ENCODE measurements at places on chromosomes 2 and 18.
A peak's percentile ranks its signal among the peaks of the same experiment; 100 is the strongest.

DNA sequence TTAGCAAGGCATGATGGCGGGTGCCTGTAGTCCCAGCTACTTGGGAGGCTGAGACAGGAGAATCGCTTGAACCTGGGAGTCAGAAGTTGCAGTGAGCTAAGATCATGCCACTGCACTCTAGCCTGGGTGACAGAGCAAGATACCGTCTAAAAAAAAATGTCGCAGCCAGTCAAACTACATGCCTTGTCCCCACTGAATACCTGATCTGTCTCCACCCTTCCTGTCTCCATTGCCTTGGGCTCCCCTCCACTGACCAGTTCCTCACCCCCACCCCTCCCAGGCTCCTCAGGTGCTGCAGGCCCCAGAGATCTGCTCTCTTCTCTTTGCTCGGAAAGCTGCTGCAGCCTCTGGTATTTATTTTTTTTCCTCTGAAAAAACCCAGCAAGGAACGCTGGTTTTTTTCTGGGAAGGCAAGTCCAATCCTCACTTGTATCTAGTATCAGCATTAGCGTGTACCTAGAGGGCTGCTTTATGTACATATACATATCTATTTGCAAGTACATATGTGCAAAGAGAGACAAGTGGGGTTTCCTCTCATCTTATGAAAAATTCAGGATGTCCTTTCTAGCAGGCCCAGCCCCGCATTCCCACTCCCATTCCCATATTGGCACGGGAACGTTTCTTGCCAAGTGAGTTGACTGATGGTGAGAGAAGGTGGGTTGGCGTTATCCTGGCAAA, 4.4 kb downstream of the PSD4 start:
- DNase-seq: no peak

- DNase-seq: no peak
Measured at GRCh38 chr2:180442860-180443644, 436.0 kb upstream of the CWC22 start.

GRCh38 chr2:215967590-215968378, 45.6 kb downstream of the MREG start:
- peak; percentile 10 for DNase-seq

GRCh38 chr2:123696799-123697410, 328.2 kb upstream of the CNTNAP5 start:
- no peak for DNase-seq

DNA sequence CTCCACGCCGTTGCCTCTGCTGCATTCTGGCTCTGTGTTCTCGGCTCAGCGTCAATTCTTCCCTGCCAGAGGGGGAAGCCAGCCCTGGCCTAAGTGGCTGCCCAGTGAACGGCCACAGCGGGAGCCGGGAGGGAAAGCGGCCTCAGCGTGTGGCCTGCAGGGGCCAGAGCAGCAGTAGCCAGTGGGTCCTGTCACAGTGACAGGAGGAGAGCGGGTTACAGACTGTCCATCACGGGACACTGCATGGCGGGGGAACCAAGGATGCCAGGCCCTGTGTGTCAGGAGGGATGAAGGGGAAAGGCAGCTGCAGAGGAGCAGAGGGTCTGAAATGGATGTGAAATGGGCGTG, 39.7 kb downstream of the PDIA6 start:
- DNase-seq: no peak

- DNase-seq: no peak
Measured at GRCh38 chr2:80048296-80048695, 256.3 kb downstream of the LRRTM1 start.

DNA sequence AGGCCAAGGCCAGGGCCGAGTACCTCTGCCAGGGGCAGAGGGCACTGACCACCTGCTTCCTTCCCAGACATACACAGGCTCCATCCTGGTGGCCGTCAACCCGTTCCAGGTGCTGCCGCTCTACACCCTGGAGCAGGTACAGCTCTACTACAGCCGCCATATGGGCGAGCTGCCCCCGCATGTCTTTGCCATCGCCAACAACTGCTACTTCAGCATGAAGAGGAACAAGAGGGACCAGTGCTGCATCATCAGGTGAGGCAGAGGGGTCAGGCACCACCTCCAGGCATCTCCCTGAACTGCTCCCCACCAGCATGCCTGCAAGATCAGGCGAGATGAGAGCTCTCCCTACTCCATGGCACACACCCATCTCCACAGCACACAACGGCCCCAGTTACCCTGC, 31.1 kb downstream of the MYO7B start:
- no peak for DNase-seq

DNA sequence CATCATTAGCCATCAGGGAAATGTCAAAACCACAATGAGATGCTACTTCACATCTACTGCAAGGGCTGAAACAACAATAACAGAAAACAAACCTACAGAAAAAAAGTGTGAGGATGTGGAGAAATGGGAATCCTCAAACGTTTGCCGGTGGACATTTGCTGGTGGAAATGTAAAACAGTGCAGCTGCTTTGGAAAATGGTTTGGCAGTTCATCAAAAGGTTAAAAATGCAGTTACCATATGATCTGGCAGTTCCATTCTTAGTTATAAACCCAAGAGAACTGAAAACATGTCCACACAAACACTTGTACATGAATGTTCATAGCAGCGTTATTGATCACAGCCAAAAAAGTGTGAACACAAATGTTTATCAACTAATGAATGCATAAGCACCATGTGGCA, 44.2 kb downstream of the PROC start:
- DNase-seq: no peak

GRCh38 chr2:149559341-149560068, 28.1 kb downstream of the MMADHC start:
- no peak for DNase-seq

- no peak for DNase-seq
Measured at GRCh38 chr2:179861416-179862067, at the start of gene ZNF385B. Gene ZNF385B, minus strand, starts transcription at chr2:179861612.

- DNase-seq: no peak
Measured at GRCh38 chr18:63238693-63239075, 80.9 kb downstream of the BCL2 start.

GRCh38 chr2:71609958-71610357, 156.6 kb downstream of the DYSF start:
- DNase-seq: peak; percentile 49

DNA sequence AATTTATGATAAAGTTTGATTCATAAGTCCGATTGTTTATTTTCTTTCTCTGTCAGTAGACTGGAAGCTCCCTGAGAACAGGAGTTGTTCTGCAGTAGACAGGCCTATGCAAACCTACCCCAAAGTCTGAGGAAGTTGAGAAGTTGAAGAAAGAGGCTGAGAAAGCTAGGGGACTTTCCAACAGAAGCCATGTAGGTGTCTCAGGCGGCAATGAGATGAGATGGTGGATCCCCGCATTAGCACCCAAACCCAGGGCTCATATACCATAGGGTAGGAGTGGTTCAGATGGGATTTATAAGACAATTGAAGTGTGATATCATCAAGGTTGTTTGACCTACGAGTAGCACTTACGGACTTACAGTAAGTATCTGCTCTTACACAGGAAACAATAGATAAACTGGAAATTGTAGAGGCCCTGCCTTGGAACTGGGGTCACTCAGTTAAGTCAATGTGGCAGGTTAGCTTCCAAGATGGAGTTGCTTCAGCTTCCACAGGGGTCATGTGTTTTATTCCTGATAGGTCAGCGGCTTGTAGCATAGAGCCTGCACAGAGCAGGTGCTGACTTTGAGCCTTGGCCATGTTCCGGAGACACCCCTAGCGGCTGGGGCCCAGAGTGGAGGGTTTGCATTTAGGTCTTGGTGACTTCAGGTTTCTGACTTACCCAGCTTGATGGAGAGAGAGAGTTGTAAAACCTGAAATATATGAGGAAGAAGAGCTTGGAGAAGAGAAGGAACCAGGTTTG, 2.3 kb upstream of the PSD4 start:
- no peak for DNase-seq

- DNase-seq: no peak
Measured at GRCh38 chr18:43627848-43628530, 350.7 kb upstream of the SYT4 start.

DNA sequence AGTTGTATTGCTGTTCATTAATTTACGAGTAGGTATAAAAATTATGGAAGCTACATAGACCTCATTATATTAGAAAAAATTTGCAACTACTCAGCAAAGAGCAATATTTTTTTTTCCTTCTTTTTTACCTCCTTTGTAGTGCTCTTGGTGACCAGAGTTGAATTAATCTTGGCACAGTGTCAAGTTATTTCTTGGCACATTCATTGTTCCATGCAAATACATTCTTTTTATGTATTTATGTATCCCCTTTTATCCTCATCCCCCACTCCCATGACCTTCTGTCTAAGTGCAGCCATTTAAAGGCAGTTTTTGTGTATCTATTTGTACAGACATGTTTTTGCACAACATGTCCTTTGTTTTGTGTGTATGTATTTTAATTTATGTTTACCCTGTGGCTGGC, 224.5 kb downstream of the CCDC102B start:
- no peak for DNase-seq

GRCh38 chr2:128662051-128662471, 343.4 kb upstream of the HS6ST1 start:
- DNase-seq: no peak

- DNase-seq: no peak
Measured at GRCh38 chr2:219680958-219681693, 53.7 kb downstream of the SLC4A3 start.

GRCh38 chr2:65706411-65706810, 274.0 kb upstream of the SPRED2 start:
- DNase-seq: peak; percentile 52

DNA sequence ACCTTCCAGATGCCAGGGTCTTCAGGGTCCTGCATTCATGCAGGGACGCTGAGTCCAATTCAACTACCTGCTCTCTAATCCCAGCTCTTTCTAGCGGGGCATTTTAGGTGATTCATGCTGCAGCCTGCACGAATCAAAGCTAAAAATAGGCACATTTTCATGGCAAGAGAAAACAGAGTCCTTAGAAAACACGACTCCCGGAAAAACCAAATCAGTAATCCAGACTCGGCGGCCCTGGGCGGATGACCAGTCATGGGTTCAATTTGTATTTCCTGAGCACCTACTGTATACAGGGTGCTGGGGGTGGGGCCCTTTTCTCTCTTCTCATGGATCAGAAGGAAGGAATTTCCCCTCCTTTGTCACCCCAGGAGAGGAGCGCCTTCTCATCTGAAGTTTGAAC, 64.4 kb downstream of the LONRF2 start:
- DNase-seq: peak; percentile 46

DNA sequence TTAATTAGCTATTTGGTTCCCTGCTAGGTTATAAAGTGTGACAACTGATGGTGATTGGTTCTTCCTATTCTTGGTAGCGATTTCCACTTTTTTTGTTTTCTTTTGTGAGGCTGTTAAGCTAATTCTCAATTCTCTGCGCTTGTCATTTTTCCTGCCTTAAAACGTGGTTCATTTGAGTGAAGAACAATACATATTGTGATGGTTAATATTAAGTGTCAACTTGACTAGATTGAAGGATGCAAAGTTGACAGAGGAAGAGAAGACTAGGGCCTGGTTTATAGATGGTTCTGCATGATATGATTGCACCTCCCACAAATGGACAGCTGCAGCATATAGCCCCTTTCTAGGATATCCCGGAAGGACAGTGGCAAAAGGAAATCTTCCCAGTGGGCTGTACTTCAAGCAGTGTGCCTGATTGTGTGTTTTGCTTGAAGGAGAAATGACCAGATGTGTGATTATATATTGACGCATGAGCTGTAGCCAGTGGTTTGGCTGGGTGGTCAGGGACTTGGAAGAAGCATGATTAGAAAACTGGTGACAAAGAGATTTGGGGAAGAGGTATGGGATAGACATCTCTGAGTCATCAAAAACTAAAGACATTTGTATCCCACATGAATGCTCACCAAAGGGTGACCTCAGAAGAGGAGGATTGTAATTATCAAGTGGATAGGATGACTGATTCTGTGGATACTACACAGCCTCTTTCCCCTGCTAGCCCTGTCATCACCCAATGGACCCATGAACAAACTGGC, 39.4 kb upstream of the ZNF804A start:
- DNase-seq: peak; percentile 68

DNA sequence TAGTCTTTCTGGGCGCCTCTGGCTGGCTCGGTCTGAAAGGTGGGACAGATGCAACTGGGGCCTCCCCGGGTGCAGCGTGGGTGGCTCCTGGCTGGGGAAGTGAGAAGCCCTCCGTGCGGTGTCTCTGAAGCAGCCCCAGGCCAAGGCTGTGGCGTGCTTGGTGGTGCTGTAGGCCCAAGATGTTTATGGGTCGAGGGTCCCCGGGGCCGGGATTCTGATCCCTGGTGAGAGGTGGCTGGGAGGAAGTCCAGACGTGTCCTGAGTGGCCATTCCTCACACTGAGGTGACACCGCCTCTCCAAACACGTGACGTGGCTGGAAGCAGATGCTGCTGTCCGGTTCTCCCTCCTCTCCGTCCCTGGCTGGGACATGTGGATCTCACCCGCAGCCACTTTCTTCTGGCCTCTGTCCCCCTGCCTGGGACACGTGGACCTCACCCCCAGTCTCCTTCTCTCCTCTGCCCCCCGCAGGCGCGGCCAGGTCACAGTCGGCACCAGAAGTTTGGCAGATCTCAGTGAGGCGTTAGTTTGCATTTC, 12.6 kb downstream of the RTP5 start:
- DNase-seq: no peak

DNA sequence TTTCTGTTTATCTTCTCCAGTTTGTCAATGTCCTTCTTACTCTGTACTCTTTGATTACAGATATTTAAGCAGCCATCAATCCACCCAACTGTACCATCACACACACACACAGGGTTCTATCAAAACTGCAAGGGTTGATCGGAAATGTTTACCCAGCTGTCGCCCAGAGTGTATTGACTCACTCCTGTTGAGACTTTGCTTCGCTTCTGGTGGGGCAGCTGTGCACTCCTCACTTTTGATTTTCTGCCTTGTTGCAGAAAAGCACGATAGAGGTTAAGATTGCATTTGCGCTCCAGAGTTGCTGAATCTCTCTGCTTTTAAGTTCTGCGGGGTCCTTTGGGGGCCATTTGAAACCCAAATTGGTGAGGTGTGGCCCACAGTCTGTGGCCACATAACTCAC, 216.2 kb downstream of the SETBP1 start:
- no peak for DNase-seq

- DNase-seq: peak; percentile 72
Measured at GRCh38 chr2:50614056-50614455, 417.9 kb downstream of the NRXN1 start.

DNA sequence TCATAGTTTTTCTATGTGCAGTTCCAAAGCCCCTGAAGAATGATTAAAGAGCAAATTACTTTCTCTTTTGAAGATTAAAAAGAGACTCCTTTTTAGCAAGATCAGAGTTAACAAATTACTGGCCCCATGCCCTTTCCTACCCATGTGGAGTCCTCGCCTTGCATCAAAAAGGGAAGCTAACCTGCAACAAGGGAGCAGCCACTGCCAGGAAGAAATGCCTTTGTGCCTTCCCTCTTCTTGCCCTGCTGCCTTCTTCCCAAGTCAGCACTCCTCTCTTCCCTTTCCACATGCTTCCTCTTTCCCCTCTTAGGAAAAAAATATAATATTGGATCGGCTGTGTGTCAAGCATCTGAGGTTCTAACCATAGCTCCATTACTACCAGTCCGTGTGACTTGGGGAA, 37.1 kb upstream of the CYP1B1 start:
- no peak for DNase-seq

DNA sequence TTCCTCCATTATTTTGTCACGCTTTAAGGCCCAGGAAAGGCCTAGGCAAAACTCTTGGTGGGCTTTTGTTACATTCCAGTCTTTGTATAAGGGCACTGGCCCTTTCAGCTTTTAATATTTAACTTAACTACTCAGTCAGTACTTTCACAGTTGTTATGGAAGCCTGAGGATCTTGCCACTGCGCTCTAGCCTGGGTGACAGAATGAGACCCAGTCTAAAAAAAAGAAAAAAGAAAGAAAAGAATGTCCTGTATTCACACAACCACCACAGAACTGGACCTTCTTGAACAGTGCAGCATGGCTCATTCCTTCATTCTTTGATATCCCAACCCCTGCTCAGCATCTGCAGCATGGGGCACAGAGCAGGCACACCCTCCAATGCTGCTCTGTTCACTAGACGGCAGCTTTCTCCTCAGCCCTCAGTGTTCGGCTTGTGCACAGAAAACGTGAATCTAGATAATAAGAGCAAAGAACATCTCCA, 93.4 kb upstream of the MSH2 start:
- DNase-seq: no peak
